Activated CD4-positive, alpha-beta T cell treated with anti-CD3 and anti-CD28 coated beads, Interleukin-2, amount 50 U/mL, for 16 hours (primary cell): ENCODE measurements at places on chromosomes 12 and 14.

- no peak for DNase-seq
Measured at GRCh38 chr12:19220852-19221466, 91.4 kb downstream of the PLEKHA5 start.

DNA sequence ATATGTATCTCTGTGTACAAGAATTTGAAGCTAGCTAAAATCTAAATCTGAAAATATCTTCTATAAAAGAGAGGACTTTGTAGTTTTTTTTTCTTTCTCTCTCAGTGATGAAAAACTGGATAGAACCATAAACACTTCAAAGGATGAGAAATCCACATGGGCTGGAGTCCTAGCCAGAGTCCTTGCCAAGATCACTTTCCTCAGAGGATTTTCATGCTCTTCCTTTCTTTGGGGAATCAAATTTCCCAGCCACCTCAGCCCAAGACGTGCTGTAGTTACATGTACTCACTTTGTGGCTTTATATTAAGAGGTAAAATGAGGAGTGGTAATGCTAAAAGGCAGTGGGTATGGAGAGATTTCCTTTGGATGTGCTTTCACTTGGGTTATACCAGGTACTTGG, 110.3 kb downstream of the SLC38A1 start:
- no peak for DNase-seq

- DNase-seq: no peak
Measured at GRCh38 chr14:54052696-54053385, 96.2 kb upstream of the BMP4 start.

DNA sequence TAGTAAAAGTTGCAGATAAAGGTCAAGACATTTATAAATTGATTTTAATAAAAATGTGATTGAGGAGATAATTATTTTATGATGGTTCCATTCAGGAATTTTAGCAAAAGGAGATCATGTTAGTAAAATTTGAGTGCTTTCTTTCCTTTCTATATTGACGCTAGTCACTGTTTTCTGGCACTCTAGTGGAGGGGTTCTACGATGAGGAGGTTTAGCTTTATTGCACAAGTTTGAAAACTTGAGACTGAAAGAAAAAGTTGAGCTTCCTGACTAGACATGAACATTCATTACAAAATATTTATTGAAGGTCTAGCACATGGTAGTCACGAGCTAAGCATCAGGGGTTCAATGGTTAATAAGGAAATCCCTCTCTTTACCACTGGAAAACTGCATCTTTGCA, 336.1 kb downstream of the SNAPC1 start:
- DNase-seq: no peak

DNA sequence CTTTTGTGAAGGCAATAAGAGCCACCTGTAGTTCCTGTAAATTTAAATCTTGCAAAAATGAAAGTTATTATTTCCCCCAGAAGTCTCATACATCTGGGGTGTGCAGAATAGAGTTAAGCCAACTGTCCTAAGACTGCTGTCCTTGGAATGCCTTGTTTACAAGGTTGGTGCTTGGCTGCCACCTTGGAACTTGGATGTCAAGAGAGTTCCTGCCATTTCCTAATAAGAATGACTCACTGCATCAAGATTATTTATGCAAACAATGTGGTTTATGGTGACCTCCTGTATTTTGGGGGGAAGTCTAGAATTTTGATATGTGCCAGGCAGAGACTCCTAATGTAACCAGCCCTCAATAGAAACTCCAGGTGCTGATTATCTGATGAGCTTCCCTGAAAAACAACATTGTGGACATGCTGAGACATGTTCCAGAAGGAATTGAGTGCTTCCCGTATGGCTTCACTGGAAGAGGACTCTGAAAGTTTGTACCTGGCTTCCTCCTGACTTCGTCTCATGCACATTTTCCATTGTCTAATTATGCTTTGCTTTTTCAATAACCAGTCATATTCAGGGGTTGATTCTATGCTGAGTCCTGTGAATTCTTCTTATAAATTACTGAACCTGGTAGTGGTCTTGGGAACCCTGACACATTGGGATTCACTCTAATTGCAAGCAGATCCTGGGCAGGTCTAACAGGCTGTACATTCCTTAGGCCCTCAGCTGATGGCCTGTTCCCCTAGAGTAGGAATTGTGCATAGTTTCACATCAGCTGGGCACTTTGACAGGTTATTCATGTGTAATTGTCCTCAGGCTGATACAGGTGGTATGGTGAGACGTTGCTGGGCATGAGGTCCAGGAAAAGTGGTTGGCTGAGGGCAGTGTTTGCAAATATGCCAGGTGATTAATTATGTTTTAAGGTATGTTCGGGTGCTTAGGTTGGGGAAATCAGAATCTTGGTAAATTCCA, 1370.7 kb upstream of the TMEM132C start:
- DNase-seq: no peak

DNA sequence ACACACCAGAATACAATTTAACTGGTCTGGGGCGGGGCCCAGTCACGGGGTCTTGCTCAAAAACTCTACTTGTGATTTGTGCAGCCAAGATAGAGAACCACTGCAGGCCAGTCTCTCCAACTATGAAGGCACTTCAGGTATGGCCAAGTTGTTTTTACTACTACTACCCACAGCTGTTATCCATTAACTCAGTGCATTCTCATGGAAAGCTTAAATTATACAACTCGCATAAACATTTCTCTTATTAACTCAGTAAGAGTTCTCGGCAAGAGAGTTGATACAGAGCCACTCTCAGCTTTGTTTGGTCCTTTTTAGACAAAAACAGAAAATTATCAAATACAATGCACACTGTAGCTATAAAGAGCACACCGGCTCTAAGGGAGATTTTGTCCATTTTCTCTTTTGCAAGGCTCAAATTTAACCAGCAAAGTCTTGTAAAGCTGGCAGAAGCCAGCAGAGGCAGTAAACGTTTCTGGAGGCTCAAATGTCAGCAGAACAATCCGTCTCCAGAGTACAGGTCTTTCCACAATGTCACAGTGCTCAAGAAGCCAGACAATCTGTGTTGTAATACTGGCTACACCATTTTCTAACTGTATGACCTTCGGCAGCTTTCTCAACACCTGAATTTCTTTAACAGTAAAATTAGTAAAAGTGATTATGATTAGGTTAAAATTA, 85.9 kb downstream of the PTGER2 start:
- DNase-seq: no peak

- no peak for DNase-seq
Measured at GRCh38 chr12:68972595-68972994, 39.6 kb upstream of the CPM start.

DNA sequence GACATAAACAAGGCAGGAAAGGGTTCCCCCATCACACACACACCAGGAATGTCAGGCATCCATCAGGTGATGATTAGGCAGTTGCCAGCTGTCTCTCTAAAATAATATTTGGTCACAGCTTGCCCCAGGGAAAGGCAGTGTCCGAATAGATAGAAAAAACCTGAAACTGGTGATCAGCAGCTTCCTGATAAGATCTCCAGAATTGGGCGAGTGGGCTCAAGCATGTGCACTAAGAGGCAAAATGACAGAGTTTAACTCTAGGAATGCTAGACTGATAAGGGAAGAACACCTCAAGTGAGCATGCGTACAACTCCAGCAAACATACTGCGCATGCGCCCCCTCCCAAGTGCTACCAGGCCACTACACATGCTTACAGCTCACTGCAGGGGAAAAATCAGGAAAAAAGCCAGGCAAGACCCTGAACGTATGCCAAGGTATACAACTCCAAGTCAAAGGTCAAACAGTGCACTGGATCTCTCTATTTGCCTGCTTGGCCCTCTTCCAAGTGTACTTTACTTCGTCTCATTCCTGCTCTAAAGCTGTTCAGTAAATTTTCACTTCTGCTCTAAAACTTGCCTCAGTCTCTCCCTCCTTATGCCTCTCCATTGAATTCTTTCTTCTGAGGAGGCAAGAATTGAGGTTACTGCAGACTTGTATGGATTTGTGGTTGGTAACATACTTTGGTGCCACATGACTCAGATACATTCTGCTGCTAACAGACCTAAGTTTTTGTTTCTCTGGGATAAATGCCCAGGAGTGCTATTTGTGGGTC, 73.5 kb upstream of the VASH1 start:
- no peak for DNase-seq

- no peak for DNase-seq
Measured at GRCh38 chr12:12224240-12224940, 42.5 kb downstream of the LRP6 start.

DNA sequence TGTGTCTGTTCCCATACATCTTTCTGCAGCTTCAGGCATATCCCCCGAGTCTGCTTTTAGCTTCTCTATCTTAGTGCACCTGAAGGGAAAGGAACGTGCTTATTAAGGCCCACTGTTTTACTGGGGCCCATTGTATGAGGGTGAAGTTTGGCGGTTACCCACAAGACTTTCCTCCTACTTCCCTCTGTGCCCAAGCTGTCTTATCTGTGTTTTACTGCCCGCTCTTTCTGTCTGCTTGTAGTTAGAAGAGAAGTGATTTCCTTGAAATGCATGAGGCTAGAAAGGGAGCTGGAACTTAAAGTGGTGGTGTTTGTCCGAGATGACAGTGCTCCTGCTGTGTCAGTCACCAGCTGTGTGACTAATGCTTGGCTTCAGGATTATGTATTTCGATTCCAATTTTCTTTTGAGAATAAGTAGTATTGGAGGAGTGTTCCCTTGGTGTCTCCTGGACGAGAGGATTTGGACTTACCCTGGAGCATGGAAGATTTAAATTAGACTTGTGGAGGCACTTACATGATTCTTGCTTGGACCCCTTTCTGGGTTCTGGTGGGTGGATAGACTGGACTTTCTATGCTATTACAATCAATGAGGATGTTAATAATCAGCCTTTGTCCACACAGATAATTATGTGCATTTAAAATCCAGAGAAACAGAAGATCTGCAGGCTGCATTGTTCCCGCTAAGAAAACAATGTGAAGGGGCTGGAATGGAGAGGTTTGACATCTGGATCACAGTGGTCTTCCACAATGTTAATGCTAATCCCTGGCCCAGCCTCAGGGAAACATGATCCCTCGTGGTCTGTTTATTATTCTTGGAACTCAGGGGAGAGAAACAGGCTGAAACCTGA, 13.9 kb upstream of the KRT86 start:
- DNase-seq: no peak

GRCh38 chr12:109165599-109165998, 49.2 kb downstream of the ACACB start:
- DNase-seq: no peak

DNA sequence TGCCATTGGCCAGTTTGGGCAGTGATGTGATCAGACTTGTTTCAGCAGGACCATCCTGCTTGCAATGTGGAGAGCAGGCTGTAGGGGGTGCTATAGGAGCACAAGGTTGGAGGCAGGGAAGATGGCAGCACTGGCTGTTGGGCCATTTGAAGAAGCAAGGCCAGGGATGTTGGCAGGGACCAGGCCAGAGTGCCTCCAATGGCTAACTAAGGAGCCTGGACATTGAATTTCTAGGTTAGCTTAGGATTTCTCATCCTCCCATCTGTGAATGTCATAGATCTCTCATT, 23.5 kb downstream of the FGF23 start:
- DNase-seq: peak; percentile 58

- no peak for DNase-seq
Measured at GRCh38 chr12:111753144-111753881, 13.4 kb upstream of the ALDH2 start.

DNA sequence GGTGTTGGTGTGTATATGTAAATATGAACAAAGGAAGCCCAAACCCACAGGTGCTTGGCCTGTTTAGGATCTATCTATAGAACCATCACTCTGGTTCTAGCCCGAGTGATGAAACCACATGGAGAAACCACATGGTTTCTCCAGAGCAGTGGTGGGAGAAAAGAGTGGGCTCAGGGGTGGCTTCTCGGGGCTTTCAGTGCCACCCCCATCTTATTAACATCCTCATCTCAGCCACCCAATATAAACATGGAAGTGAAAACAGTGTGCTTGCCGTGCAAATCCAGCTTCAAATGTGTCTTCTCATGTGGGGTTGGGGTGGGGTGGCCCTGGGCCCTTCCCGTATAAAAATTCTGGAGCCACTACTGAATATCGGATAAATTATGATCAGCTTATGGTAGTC, 109.0 kb downstream of the STAB2 start:
- DNase-seq: no peak

- no peak for DNase-seq
Measured at GRCh38 chr14:81172353-81172752, 48.4 kb downstream of the GTF2A1 start.

DNA sequence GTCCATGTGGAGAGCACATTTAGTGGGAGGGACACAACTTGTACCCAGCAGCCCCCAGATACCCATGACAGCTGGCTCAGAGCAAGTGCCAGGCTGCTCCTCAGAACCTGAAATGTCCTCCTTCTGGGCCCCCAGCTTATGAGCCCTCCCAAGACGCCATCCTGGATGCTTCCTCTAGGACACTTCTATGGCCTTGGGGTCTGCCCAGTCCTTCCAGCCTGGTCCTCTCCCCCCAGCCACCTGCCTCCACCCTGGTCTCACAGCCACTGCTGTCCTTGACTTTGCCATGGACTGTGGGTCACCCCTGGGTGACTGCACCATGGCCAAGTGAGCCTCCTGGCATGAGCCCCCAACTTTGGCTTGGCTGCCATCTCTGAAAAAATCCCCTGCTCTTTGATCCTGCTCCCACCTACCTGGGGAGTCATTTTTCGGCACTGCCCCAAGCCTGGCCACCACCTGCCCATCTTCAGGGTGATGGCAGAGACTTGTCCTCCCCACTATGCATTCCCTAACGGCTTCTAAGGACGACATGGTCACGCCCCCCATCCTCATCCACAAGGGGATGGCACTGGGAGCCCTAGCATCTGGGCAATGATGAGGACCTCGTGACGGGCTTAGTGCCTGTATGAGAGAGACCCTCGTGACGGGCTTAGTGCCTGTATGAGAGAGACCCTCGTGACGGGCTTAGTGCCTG, 323.7 kb downstream of the TMEM121 start:
- no peak for DNase-seq

- no peak for DNase-seq
Measured at GRCh38 chr14:56386024-56386423, 193.6 kb upstream of the TMEM260 start.

GRCh38 chr14:90345239-90345557, 13.5 kb upstream of the NRDE2 start:
- DNase-seq: no peak

- DNase-seq: no peak
Measured at GRCh38 chr12:38847247-38847646, 58.1 kb downstream of the CPNE8 start.

DNA sequence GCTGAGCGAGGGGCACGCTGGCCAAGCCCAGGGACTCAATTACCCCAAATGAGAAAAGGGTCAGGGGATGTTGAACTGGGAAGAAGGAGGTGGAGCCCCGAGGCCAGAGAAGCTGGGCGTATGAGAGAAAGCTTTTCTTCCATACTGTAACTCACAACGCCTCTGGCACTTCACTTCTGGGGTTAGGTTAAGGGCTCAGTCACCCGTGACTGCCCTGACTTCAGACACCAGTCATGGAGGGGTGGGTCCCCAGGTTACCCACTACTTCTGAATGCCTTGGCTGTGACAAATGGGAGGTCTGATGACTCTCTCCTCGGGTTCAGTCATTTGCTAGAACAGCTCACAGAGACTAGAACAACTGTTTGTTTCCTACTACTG, 5.5 kb upstream of the GPR132 start:
- no peak for DNase-seq
